ENCODE measurements at places on chromosomes 16 and 17.
A peak's percentile ranks its signal among the peaks of the same experiment; 100 is the strongest.

GRCh38 chr17:8823279-8823678 lies 24.1 kb upstream of the MFSD6L start:
- no peak for DNase-seq

- DNase-seq = no peak
Measured at GRCh38 chr17:36017799-36018198, at the start of gene CCL23. TSS of gene CCL23 (minus strand) at chr17:36017972. CDS start at chr17:36017897, 75 bp downstream.

DNA sequence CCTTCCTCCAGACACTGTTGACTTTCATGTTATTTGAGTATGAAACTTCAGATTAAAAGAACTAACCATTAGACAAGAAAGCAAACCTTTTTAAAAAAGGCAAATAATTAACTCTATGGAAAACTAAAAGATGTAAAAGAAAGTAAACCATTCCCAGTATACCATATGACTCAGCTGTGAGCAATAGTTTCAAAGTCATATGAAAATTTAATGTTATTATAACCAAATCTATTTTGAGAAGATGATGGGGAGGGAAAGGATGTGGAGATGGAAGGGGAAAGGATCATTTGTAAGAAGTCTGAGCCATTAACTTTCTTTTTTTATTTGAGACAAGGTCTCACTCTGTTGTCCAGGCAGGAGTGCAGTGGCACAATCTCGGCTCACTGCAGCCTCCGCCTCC lies 131.8 kb downstream of the IRX5 start:
- no peak for DNase-seq

- DNase-seq = no peak
Measured at GRCh38 chr17:77036136-77036840, 104.5 kb upstream of the SEC14L1 start.

DNA sequence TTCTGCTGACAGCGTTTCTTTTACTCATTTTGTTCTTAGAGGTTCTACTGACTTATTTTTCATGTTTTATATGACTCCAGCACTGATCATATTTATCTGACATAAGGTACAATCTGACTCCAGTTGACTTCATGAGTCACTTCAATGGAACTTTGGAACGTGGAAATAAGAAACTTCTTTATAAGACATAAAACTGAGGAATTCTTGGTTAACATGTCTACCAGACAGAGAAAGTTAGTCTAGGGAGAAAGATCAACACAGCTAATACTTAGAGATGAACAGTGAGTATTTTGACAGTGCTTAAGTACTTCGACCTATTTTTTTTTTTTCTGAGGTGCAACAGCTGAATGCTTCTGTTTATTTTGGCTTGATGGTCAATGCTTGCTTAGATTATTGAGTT lies 679.5 kb downstream of the KCNJ2 start:
- DNase-seq = no peak

DNA sequence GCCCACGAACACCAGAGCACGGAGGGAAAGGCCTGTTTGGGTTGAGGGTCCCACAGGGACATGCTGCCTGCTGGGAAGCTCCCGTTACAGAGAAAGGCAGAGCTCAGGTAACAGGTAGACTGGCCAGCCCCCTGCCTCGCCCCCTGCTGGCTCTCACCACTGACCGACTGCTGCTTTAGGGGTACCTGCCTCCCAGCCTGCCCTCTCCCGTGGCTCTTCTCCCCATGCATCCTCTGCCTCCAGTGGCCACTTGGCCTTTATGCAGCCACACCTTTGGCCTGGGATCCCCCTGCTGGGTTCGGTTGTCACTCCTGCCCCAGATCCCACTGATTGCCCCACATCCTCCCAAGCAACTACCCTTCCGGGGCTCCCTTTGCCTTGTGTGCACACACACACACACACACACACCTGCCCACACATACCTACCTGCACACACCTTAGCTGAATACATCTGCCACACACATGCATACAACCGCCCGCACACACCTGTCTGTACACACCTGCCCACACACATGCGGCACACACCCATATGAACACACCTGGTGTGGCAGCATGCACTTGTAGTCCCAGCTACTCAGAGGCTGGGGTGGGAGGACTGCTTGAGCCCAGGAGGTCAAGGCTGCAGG lies 7.1 kb downstream of the MCRIP1 start:
- DNase-seq = no peak

- DNase-seq = no peak
Measured at GRCh38 chr17:371583-371982, 19.0 kb upstream of the RPH3AL start.

GRCh38 chr17:75778861-75779249 lies 5.8 kb upstream of the UNK start:
- peak; percentile 56 for DNase-seq

DNA sequence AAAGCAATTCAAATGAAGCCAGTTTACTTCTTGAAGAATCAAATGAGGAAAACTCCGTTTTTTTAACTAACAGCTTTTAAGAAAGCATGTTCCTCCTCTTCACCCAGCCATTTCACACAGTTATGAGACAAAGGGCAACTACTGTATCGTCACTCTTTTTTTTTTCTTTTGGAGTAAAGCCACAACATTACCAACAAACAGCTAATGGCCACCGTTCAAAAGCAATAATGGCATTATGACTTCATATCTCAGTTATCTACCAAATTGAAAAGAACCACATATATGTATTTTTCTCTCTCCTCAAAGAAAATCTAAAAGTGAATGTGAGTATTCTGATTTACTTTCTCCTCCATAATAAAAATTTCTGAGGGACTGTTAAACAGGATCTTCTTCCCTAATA lies 14.5 kb downstream of the GRB2 start:
- no peak for DNase-seq
